ENCODE measurements at places on chromosomes 12 and 14.
A peak's percentile ranks its signal among the peaks of the same experiment; 100 is the strongest.

DNA sequence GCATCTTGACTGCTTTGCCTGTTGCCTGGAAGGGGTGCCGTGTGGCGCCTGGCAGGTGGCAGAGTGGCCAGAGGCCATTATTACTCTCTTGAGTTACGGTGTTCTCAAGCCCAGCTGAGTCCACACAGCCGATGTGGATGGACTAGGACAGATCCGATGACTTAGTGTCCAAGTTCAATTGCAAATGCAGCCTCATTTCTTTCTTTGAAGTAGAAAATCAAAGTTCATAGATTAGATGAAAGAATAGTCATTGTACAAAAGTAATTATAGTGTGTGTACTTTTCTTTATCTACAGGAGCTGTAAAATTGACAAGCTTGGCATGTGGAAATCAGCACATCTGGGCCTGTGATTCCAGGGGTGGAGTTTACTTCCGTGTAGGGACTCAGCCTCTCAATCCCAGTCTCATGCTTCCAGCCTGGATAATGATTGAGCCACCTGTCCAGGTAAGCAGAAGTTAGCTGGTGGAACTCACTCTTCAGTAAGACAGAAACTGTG, 44.7 kb downstream of the ANKRD9 start:
- DNase-seq = no peak

- DNase-seq = no peak
These were observed 59.6 kb downstream of the FIGNL2 start for GRCh38 chr12:51788876-51789275.

GRCh38 chr12:54625598-54625997, 9.1 kb downstream of the LACRT start:
- no peak for DNase-seq

DNA sequence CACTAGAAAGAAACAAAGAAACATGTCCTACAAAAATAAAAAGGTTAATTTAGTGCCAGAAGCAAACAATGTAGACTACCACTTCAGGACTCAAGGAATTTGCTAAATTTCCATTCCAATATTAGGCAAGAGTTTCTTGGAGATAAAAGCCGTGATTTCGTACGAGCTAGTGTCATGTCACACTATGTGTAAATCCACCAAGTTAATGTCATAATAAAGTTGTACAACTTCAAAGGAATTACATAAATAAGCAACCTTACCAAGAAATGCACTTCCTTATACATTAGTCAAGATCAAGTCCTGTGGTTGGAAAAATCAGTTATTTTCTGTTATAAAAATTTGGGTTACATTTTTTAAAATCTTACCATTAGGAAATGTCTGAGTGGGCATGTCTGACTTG, 1222.8 kb downstream of the GALC start:
- no peak for DNase-seq

DNA sequence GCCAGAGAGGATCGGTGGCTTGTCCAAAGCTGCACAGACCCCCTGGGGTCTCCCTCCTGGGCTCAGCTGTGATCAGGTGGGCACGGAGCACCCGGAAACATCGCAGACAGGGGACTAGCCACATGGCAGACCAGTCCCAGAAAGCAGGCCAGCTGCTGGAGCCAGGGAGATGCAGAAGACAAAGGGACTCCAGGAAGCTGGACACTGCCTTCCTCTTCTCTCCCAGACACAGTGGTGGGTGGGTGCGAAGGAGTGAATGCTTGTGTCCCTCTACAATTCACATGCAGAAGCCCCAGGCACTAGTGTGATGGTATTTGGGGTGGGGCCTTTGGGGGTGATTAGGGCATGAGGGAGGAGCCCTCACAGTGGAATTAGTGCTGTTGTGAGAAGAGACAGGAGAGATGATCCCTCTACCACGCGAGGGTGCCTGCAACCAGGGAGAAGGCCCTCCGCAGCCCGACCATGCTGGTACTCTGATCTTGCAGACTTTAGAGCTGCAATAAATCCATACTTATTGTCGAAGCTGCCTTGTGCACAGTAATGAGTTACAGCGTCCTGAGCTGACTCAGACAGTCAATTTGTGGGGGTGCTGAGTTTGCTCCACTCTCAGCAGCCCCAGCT, 95.2 kb downstream of the CALM1 start:
- DNase-seq = no peak

DNA sequence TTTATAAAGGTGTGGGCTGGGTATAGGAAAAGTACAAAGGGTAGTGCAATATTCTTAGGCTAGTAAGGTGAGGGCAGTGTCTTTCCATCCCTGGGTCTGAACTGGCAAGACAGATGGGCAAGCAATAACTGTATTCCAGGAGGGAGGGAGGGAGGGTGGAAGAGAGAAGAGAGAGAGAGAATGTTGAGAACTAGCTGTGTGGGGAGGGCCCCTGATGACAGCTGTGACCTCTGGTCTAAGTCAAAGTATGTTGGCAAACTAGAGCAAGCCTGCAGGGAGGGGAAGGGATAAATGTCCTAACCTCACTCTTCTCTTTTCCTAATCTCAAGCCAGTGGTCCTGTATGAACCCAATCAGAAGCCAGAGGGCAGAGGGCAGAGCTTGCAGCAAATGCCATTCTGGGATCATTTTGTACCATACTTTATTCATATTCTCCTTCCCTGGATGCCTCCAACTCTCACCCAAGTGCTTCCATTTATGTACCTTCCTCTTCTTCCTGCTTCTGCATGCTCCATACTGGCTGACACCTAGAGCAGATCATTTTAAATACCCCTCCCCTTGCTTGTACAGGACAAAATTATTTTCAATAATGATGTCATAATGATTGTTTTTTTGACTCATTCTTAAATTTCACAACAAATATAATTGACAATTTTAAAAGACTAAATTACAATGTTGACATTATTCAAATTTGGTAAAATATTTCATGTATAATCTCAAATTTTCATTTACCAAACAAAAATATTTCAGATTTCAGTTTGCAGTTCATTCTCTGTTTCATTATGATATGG, 75.9 kb downstream of the AKAP6 start:
- DNase-seq = no peak

GRCh38 chr12:13835652-13836051, 145.8 kb downstream of the GRIN2B start:
- DNase-seq = no peak

DNA sequence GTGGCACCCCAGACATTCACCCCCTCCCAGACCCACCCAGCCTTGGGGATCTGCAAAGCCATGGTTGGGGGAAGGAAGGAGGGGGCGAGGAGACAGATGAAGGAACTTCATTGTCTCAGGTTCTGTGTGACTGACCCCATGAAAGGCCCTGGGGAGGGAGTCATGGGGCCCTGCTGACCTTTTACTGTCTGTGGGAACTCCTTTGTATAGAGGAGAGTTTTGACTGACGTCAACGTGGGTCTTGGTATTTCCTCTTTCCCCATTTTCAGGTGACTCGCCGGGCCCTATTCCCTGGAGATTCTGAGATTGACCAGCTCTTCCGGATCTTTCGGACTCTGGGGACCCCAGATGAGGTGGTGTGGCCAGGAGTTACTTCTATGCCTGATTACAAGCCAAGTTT, 3.1 kb upstream of the RAB5B start:
- no peak for DNase-seq

DNA sequence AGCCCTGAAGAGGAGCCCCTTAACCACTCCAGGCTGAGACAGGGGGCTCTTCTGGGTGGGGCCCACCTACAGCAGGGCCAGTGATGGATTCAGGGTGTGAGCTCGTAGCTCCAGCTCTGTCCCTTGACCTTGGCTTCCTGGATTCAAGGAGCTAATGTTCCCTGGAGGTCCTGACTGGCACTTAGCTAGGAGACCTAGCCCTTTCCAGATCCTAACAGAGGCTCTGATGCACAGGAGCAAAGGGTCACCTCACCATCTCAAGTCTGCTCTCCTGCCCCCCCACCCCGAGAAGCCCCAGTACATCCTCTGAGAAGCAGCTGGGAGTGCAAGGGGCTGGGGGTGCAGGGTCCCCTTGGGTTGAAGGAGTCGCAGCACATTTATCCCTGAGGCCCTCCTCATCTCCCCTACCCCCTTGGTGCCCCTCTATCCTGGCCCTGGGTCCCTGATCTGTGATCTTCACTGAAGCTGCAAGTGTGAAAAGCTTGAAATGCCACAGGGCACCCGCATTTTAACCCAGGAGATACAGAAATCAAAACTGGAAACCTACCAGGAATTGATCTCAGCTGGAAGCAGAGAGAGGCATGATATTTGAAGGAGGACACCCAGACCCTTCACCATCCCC, 2.9 kb downstream of the RIN3 start:
- DNase-seq = no peak

- no peak for DNase-seq
These were observed 81.9 kb upstream of the ATF7IP start for GRCh38 chr12:14283489-14284144.

DNA sequence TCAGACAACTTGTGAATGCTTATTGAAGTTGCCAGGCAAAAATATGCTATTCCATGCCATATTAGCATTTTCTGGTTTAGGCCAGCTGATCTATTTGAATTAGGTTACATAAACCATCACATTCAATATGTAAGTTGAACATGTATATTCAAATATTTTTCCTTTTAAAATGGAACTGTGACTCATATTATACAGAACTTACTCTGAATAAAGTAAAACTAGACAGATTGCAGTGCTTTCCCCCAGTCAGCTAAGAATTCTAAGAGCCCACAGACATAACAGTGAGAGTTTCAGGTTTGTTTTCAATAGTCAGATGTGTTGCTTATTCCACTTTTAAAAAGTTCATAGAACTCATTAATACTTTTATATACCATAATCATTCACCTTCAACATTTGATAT, 119.8 kb downstream of the MGST1 start:
- DNase-seq = no peak

GRCh38 chr12:10385166-10385613, 4.7 kb downstream of the KLRK1 start:
- DNase-seq = no peak

DNA sequence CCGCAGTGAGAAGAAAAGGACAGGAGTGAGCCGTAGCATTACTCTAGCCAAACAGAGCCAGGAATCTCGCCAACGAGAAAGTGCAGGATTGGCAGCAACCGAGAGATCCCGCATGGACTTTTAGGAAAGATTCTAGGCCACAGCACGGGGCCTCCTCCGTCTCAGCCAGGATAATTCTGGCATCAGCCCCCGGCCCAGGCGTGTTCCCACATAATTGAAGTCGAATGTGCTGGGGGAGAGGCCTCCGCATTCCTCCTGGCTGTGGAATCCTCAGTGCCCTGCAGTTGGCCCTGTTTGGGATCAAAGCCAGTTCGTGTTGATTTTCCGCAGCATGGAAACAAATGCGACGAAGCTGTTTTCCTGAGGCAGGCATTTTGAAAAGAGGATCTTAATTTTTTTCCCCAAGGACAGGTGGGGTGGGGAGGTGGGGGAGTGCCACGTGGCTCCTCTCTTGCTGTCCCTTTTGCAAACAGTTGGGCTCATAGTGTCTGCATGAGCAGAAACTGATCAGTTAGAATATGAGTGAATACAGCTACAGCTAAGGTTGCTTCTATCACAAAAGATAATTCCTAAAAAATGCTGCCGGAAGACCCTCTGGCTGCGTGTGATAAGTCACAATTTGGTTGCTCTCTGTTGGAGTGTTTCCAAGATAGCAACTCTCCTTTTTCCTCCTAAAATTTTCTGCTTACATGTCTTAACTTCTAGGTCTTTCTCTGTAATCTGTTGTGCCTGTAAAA, 37.3 kb upstream of the ATXN2 start:
- DNase-seq = no peak

DNA sequence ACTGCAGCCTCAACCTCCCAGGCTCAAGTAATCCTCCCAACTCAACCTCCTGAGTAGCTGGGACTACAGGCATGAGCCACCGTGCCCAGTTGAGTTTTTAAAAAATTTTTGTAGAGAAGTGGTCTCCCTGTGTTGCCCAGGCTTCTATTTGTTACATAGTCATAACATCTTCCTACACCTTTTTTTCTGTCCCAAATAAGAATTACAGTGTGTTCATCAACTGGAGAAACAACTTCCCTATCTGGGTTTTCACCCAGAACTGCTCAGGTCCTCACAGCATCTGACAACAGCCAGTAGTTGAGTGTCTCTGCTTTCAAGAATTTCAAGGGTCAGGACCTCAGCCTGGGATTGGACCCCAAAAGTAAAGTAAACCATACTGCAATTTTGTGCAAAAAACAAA, 235.2 kb upstream of the AMIGO2 start:
- no peak for DNase-seq

- DNase-seq = no peak
These were observed 15.9 kb downstream of the KCTD10 start for GRCh38 chr12:109461049-109461845.

DNA sequence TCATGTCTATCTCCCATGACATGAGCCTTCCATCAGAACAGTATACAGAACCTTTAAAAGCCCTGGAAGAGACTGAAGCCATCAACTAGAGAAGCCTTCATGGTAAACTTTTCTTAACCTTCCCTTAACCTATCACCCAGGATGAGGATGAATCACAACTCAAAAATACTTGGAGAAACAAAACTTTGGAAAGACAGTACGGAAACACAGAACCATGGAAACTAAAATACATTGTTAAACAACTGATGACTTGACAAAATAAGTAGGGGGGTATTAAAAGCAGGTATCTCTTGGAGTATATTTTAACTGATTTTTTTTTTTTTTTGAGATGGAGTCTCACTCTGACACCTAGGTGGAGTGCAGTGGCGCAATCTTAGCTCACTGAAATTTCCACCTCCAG, 8.7 kb downstream of the TM7SF3 start:
- DNase-seq = no peak

DNA sequence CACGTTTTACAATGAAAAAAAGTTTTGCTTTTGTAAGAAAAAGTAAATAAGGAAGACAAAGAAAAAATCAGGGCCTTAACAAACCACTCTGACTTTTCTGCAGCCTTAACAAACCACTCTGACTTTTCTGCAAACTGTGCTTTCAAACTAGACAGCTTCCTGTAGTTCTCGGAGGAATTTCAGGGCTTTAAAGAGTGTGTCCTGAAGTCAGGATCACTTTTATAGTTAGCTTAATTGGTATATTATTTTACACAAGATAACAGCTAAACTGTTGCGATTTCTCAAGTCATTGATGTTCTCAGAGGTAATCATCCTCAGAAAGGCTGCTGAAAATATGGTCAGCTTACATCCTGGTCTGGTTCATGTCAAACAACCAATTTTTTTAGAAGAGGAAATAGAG, 42.2 kb downstream of the TMEM117 start:
- DNase-seq = no peak

GRCh38 chr14:67674480-67675218, at the start of gene VTI1B:
TSS of gene VTI1B (minus strand) at chr14:67674632. CDS start at chr14:67674489, 143 bp downstream.
- peak; percentile 54 for DNase-seq

GRCh38 chr12:118061873-118062843, 1.2 kb upstream of the WSB2 start:
- DNase-seq = no peak

DNA sequence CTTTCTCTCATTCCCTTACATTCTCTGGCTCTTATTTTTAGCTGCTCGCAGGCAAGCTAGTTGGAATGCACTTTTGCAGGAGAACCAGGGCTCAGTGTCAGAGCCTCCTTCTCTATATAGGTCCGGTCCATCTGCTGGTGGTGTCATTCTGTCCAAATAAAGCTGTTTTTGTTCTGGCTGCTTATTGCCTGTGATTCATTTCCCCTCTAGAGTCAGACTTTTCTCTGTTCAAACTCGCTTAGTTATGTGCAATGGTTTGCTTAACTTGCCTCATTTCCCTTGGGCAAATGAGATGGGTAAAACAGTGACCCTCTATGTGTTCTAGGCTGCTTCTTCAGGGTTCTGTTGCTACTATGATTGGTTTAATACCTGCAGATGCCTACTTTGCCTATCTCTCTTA, 2.9 kb downstream of the SMARCD1 start:
- no peak for DNase-seq

GRCh38 chr12:16492820-16493797, 112.9 kb downstream of the LMO3 start:
- DNase-seq = no peak

GRCh38 chr12:94095618-94096017, 52.8 kb upstream of the PLXNC1 start:
- DNase-seq = no peak
